NCI-H1694 treated with DMSO at 0.1 percent for 48 hours (cell line): ENCODE measurements at places on chromosomes 6 and 20.

DNA sequence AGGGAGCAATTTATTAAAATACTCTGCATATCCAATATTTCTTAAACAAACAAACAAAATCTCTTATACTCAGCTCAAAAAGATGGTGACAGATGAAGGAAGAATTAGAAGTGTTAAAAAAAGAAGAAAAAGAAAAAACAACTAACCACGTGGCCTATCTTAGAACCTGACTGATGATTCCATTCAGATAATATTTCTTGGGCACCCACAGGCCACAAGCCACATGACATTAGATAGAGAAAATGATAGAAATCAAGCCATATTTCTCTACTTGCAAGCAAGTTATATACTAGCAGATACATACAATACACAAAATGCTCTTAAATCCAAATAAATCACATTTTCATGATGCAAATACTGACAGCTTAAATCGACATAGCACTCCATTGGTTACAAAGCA, 14.5 kb upstream of the RAMACL start:
- no peak for DNase-seq

GRCh38 chr6:145968051-145968450, 3.9 kb upstream of the SHPRH start:
- DNase-seq, result no peak

DNA sequence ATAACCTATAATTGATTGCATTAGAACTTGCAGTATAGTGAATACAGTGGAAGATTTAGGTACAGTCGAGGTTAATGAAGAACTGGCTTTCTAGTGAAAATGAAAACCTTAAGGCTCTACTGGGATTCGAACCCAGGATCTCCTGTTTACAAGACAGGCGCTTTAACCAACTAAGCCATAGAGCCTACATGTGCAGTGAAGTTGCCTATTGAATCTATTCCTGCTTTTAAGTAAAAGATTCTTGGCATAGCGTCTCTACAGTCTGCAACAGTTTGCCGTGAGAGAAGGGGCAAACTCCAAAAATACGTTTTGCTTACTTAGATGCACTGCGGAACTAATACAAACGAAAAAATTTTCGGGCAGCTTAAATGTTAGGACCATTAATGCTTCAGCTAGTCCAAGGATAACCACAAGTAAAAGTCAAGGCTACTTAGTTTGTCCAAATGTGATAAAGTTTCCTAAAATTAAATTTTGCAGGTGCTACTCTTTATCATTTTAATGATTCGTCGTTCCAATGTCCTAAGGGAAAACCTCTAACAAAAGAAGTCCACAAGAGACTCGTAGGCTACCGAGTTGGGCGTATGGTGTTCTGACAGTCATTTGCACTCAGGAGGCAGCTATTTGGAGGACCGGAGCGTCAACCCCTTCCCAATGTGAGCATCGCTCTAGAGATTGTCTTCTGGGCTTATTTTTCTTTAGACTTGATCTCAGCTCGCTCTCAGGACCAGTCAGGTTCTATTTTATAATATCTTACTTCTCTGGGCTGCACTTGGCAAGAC, 31.3 kb upstream of the ZSCAN23 start:
- peak; percentile 78 for DNase-seq

DNA sequence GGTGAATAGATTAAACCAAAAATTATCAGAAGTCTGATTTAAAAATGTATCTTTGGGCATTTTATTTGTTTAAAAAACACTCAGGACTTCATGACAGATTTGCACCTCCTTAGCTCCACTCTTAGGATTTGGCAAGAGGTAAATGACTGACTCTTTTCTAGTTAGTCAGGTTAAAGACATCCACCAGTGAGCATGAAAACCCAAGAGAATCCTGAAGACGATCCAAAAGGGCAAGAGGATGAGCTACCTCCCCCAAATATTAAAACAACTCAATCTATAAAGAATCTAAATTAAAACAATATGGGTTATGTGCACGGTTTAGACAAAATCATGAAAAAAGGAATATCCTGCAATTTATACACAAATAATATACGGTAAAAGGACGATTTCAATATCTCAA, 89.4 kb upstream of the OPRM1 start:
- DNase-seq, result no peak

DNA sequence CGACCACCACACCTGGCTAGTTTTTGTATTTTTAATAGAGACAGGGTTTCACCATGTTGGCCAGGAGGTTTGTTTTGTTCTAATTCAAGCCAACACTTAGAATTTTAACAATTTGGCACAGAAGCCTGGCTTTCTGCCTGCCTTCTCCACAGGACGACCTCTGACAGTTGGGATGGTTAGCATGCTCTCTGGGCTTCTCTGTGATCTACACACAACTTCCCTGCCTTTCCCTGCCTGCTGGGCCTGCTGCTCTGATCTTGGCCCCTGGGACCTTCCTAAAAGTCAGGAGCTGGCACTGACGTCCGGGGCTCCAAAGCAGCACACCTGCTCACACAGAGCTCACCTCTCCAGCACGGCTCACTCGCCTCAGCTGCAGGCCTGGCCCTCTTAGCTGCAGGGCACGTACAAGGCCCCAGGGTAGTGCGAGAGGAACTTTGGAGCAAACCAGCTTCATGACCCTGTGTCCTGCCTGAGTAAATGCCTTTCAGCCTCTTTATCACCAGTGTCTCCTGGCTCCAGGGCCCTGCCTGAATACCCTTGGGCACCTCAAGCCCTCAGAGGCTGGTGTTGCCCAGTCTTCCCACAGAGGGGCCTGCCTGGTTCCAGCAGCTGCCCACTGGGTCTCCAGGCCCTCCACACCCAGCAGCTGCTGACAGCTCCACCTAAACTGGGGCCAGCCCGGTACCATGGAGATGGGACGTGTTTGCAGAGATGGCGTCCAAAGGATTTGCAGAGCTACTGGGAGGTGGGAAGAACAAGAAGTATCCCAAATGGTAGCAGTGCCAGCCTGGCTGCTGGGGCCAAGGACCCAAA, 96.0 kb downstream of the PSMB1 start:
- DNase-seq, result no peak

DNA sequence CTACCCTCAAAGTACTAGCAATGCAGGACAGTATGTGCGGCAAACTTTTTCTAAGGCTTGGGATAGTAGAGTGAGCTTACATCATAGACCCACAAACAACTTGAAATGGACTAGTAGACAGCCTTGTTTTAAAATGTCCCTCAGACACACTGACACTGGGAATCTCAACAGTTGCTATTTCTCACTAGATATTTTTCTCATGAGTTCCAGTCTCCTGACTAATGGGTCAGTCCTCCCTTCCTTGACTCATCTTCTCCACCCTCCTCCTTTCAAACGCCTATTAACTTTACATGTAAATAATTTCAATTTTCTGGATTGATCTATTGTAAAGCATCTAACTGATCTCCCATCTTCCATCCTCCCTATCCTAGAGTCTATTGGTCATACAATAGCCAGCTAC, 308.3 kb upstream of the PREP start:
- DNase-seq, result no peak

DNA sequence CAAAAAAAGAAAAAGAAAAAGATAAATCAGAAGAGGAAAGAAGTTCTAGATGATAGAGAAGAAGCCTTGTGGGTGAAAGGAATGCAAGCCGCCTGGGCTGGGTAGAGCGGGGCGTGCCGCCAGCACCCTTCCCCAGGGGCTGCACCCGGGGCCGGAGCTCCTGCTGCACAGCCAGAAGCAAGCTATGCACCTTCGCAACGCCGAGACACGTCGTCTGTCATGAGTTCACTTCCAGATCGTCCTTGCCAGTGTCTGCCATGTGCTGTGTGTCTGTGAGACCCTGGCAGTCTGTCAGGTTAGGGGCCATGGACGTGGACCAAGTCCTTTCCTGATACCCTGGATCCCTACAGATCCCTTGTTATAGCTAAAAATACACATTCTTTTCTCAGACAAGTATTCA, 25.5 kb upstream of the ADRM1 start:
- no peak for DNase-seq

DNA sequence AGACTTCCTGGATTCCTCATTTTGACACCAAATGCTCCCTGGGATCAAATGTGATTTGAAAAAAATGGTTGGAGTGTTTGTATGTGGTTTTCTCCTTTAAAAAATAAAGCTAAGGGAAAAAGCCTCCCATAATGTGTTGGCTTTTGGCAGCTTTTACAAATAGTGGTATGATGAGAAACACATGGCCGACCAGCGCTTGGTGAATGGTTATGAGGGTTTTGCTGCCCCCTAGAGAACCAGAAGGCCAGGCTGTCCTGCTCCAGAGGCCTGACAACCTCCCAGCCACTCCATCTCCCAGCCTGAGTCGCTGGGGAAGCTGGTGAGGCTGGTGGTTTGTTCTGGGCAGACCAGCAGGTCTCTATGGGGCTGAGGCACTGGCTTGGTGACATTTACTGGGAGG, 69.3 kb downstream of the CLIC5 start:
- DNase-seq, result no peak
